ENCODE measurements at places on chromosomes 1 and 21.

- no peak for DNase-seq
Measured at GRCh38 chr1:219541946-219542345, 71.0 kb downstream of the ZC3H11B start.

DNA sequence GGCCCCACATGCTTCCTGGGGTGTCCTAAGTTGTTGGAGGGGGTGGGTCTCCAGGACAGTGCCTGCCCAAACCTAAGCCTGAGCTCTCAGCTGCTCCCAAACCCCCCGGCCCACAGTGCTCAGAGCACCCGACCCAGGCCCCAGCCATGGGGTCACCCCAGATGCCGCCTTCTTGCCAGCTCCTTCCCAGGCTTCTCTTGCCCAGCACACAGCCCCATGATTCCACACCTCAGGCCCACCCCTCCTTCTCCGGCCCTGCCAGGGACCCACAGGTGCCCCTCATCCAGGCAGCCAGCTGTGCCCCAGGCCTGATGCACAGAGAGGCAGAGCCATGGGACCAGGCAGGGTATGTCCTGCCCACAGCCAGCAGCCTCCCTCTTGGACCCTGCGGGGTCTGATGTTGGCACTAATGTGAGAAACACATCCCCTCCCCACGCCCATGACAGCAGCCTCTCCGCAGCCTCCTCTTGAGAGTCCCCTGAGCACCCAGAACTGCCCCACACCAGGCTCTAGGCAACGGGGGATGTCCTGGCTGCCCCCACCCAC, 4.9 kb downstream of the WNT9A start:
- DNase-seq: peak; percentile 67

DNA sequence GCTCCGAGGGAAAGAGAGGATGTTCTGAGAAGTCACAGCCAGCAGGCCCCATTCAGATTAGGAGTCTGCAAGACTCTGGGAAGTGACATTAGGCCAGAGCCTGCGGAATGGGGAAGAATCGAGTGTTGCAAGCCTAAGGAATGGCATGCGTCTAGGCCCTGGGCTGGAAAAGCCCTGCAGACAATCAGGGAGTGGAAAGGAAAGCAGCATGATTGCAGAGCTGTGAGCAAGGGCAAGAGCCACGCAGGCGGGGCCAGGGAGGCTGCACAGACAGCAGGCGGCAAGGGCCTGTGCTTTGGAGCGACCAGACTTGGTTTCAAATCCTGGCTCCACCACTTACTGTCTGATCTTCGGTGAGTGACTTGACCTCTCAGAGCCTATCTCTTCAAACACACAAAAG, 118.2 kb downstream of the RRAGC start:
- no peak for DNase-seq

DNA sequence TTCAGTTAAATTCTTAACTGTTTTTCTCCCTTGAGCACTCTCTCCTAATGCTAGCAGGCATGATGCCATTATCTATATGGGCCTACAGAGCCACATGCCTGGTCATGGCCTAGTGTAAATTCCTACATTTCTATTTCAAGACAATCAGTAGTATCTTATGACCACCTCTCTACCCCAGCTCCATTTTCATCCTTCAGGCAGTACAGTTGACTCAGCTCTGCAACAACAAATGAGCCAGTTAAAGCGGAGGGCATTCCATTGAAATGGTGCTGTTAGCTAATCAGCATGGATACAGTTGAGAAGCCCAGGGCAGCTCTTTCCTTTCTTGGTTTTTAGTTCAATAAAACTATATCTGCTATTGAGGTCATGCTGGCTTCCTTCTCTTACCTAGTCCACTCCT, 150.0 kb downstream of the PPP1R12B start:
- DNase-seq: no peak

DNA sequence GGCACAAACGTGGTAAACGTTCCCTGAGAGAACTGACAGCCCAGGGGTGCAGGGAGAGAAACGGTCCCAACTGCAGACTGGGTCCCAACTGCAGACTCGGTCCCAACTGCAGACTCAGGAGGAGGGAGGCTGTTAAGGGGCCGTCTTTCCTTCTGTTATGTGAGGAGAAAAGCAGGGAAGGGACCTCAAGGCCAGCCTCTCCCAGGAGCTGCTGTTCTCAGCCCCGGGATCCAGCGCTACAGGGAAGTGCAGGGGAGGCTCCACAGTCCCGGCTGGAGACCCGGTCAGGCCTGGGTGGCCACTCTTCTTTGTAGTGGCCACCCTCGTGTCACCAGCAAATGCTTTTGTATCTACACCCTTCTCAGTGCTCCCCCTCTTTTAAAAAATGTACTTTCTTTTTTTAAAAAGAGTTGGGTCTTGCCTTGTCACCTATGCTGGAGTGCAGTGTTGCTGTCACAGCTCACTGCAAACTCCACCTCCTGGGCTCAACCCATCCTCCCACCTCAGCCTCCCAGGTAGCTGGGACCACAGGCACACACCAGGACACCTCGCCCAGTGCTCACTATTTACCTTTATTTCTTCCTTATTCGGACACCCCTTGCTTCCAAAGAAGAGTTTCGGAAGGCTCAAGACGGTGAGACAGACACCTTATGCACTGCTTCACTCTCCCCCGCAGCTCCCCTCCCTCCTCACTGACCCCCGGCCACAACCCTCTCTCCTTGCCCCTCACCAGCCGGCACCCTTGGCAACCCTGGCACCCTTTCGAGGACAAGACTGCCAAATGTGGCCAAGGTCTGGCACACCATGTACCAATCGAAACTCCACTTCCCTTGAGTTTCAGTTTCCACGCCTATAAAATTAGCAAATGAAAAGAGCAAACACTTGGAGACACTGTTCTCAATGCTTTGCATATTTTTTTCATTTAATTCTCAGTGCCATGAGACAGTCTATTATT, 21.8 kb downstream of the CAPN2 start:
- no peak for DNase-seq

DNA sequence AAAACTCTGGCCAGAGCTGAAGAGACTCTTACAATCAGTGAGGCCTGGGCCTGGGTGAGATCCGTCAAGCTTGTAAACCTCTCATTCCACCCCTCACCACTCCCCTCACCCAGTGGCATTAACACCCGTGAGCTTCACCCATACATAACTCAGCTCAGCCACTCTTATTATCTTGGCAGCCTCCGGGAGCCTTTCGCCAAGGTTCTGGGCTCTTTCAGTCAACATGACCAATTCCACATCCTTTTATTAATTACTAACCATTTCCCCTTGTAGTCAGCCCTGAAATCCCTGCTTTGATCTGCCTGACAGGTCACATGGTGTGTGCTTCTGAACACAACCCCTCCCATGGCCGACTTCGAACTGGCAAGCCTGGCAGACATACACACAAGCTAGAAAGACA, 134.8 kb downstream of the SETD4 start:
- DNase-seq: peak; percentile 74

- no peak for DNase-seq
Measured at GRCh38 chr1:91556556-91556955, 55.9 kb downstream of the CDC7 start.

- no peak for DNase-seq
Measured at GRCh38 chr1:86829321-86829720, 84.6 kb downstream of the SELENOF start.
